ENCODE measurements at places on chromosomes 7 and 10. TPM values are rescaled to one million over a fixed set of nuclear protein-coding genes. Genes with fewer than 3 reads are reported as not detected.

Gene DLX5
- total RNA-seq: 31.4 TPM

Gene FOXL3
- not detected for total RNA-seq

Gene PPP1R3A
- total RNA-seq: not detected

Gene LRRC4
- not detected for total RNA-seq

Gene RNF133
- not detected for total RNA-seq

Data from lower leg skin (tissue), 4 donors.